ENCODE measurements at places on chromosomes 16 and 17.

DNA sequence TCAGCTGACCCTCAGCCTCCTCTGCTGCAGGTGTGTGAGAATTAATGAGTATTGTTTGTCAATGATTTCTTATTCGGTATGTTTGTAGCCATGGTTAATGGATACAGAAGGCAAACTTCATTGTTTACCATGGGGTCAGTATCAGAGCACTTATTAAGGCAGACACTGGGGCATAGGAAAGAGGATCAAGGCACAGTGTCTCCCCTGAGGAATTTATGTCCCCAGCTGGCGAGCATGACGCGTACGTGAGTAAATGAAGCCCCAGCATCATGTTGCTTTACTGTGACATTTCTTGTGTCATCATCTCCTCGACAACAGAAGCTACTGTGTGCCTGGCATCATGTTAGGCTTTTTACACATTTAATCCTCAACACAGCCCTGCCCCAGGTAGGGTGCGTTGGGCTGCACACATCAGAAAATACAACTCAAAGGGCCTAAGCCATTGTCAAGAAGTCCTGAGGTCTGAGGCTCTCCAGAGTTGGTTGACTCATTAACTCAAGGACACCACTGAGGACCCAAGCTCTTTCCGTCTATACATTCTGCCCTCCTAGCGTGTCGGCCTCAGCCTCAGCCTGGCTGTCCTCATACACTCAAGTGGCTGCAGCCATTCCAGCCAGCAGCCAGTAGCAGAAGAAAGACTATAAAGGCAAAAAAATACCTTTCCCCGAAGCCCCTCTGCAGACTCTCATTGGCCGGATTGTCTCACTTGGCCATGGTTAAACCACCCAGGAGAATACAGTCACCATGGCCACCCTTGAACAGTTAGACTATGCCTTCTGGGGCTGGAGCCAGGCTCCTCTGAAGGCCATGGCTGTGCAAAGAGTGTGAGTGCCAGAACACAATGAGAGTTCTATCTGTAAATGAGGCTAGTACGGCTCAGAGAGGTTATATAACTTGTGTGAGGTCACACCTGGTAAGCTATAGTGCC lies 13.9 kb upstream of the ZCCHC14 start:
- no peak for DNase-seq

GRCh38 chr17:27362909-27363308 lies 69.0 kb downstream of the WSB1 start:
- no peak for DNase-seq

DNA sequence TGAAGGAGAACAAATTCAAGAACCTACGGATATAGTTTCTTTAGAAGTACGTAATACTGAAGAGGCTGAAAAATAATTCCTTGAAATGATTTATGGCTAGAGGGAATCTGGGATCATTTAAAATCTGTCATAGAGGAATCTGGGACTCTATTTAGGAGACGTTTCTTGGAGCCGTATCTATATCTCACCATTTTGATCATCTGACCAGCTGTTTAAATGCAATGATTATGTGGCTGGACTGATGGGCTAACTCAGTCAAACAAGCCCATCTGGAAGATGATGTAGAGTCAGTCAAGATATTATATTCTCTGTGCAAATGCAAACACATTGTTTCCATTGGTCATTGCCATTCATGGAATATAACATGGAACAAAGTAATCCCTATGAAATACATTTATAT lies 467.7 kb upstream of the ZFHX3 start:
- no peak for DNase-seq

DNA sequence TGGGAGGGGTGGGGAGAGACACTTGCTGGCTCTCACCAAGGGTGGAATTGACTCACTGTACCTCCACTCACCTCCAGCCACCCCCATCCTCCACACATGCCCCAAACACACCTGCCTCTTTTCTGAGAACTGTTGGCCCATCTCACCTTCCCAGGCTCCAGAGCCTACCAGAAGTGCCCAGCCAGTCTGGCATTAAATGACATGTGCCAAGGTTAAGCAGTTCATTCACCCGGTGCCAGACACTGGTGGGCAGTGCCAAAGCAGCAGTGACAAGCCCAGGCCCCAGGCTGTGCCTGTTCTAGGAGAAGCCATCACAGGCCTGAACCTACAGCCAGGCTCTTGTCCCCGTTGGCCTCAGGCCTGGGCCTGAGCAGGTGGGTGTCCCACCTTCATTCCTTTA lies 11.2 kb downstream of the MVP start:
- no peak for DNase-seq

Data from fibroblast of mammary gland (primary cell).